ENCODE measurements at places on chromosomes 7 and 10.

DNA sequence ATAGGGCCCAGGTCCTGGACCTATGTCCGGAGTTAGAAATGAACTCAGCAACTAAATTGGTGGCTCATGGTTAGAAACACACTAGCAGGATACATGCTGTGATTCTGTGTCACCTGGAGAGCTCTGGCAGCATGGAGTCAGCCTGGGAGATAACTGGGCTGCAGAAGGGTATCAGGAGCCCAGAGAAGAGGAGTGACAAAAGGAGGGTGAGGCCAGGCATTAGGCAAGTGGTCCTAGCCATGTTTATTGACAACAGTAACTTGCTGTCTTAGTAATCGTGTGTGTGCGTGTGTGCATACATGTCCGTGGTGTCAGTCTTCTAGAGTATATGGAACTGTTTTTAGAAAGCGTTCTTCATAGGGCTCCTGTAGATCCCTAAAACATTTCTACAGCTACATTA lies 157.5 kb upstream of the PHYHIPL start:
- no peak for DNase-seq

GRCh38 chr10:93478873-93479272 lies 3.3 kb downstream of the MYOF start:
- no peak for DNase-seq

GRCh38 chr7:28754027-28754426 lies 204.1 kb downstream of the TRIL start:
- DNase-seq: peak; percentile 43

- DNase-seq: no peak
These were observed 21.1 kb upstream of the BPGM start for GRCh38 chr7:134625550-134625949.

All from GM03348 (cell line).